GDM1 (cell line): ENCODE measurements at places on chromosomes 12 and 14.

GRCh38 chr12:113867258-113867657, 98.9 kb downstream of the RBM19 start:
- no peak for DNase-seq

DNA sequence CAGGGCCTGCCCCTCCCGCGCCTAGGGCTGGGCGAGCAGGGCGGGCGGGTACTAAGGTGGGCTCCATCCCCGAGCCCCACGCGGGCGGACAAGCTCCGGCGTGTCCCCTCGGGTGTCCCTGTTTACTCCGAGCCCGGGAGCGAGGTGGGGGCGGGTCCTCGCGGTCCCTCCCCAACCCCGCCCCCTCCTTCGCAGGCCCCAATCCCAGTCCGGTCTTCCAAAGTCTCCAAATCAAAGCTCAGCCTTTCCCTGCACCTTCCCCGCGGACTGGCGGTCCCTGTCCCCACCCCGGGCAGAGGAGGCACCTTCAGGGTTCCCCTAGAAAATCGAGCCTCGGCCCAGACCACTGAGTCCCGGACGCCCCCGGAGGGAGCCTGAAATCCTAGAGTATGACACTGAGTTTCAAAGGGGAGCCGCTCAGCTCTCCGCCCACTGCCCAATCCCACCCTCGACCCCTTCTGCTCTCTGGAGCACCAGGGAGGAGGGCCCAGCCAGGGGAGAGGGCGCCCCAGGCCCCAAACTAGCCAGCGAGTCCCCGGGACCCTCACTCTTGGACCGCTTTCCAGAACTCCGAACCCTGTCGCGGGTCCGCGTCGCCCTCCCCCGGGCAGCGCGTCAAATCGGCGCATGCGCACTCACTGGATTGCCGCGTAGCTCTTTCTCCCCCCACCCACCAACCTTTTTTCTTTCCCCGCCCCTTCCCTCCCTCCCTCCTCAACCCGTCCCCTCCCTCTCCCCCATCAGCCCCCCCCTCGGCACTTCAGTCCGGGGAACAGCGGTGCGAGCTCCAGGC, at the start of gene LRP1:
Gene LRP1 (plus strand): TSS at position 758 of the 793 bp plus-strand sequence. CDS start 482 bp downstream, outside the sequence.
- DNase-seq: peak; percentile 7

DNA sequence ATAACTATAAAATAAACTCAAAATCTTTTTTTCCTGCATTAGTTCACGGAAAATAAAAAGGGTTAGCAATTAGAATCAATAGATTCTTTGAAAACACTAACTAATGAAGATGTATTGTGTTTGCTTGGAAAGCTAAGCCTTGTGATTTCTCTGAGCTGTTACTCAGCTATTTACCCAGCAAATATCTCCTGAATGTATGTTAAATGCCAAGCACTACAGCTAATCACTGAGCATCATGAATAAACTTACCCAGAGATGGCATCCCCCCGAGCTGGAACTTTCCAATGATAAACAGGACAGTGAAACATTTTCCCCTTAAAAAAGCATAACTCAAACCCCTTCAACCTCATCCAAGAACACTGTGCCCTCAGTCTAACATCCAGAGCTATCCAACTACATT, 71.2 kb downstream of the SLC2A13 start:
- no peak for DNase-seq

DNA sequence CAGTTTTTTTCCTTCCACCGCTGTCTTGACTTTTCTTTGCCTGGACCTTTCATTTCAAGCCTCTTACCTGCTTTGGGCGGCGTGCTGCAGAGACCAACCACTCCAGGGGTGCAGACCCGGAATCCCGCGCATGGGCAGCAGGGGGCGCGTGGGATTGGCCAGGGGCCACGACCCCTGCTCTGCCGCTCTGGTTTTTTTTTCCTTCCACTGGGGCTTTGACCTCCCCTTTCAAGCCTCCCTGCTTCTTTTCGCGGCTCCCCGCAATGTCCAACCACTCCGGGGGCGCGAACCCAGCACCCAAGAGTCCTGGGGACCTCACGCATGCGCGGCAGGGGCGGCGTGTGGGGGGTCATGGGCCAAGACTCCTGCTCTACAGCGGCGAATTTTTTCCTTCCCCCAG, 325.1 kb downstream of the ALG10 start:
- DNase-seq: no peak

- no peak for DNase-seq
Measured at GRCh38 chr14:24818058-24818822, 184.2 kb upstream of the GZMB start.

- no peak for DNase-seq
Measured at GRCh38 chr12:1628666-1629337, at the start of gene WNT5B. Gene WNT5B, plus strand, starts transcription at chr12:1629231. Its CDS starts 2,124 bp downstream, at chr12:1631355.
